ENCODE measurements at places on chromosomes 1 and 21. TPM values are rescaled to one million over a fixed set of nuclear protein-coding genes. Genes with fewer than 3 reads are reported as not detected.

DNA sequence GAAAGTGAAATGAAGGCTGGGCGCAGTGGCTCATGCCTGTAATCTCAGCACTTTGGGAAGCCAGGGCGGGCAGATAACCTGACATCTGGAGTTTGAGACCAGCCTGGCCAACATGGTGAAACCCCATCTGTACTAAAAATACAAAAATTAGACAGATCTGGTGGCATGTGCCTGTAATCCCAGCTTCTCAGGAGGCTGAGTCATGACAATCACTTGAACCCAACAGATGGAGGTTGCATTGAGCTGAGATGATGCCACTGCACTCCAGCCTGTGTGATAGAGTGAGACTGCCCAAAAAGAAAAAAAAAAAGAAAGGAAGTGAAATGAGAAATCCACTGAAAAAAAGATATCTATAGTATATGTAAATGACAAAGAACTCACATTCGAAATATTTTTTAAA is 439.9 kb downstream of the DISC1 start:
- DNase-seq, result no peak

The TENT5C gene
- 6.1 TPM for polyA plus RNA-seq

DNA sequence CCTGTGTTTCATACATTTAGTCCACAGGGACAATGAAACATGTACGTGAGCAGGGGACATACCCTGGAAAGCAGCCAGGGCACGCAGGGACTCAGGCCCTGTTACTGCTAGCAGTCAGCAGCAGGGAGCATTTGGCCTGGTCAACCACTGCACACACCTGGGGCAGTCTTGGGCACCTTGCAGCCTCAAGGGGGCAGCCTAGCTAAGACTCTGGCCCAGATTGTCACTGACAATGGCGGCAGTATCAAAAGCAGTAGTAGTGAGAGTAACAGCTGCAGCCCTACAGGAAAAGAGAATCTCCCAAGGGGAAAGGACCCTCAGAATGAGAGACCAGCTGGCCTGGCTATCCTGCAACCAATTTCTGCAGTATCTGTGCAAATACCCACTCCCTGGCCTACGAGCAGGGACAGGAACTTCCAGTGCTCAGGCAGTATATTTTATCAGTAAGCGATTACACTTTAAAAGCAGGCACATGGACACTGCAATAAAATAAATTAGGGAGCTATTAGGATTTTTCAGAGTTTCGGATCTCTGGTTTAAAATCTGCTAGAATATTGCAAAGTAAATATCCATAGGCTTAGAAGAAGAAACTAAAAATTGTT is 475.6 kb downstream of the LTN1 start:
- DNase-seq, result peak; percentile 71

DNA sequence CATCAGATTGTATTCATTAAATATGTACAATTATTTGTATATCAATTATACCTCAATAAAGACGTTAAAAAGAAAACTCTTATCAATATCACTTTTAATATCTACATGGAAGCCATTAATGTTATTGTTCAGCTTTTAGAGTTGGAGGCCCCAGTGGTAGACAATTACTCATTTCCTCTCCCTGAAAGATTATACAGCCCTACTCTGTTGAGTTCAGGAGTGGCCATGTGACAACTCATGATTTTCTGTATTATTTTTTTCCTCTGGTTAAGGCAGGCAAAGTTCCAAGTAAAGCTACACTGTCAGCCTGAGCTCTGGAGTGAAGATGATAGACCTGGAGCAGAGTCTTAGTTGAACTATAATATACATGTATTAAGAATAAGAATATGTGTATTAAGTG is 247.9 kb upstream of the B3GALT2 start:
- DNase-seq, result no peak

The LCE1A gene
- polyA plus RNA-seq, result not detected
